Neural crest cell (in vitro differentiated cells): ENCODE measurements at places on chromosomes 2 and 18. TPM values are rescaled to one million over a fixed set of nuclear protein-coding genes. Genes with fewer than 3 reads are reported as not detected.

APOB gene
- 0.07 and 0.09 TPM in 2 replicates for total RNA-seq

OR6B2 gene
- not detected in 2 replicates for total RNA-seq

EIPR1 gene
- 33.0 and 34.9 TPM in 2 replicates for total RNA-seq

UGT1A10 gene
- total RNA-seq: not detected in 2 replicates

ASXL3 gene
- total RNA-seq: 14.5 and 18.2 TPM in 2 replicates

CFC1 gene
- not detected in 2 replicates for total RNA-seq

PRADC1 gene
- total RNA-seq: 11.4 and 11.7 TPM in 2 replicates

MYO7B gene
- 0.28 TPM in 1 of 2 replicates, not detected in the other for total RNA-seq

TMEM247 gene
- not detected in 2 replicates for total RNA-seq

TUBB8B gene
- total RNA-seq: not detected in 2 replicates

TET3 gene
- 30.2 and 30.3 TPM in 2 replicates for total RNA-seq

KCNG2 gene
- total RNA-seq: not detected in 2 replicates

TMEM178A gene
- total RNA-seq: 12.0 and 12.3 TPM in 2 replicates

UGT1A3 gene
- not detected in 2 replicates for total RNA-seq

STARD7 gene
- 178 and 186 TPM in 2 replicates for total RNA-seq

IGFBP5 gene
- total RNA-seq: 140 TPM in 2 replicates

ACYP2 gene
- total RNA-seq: 5.9 and 8.3 TPM in 2 replicates

SRD5A2 gene
- total RNA-seq: not detected in 2 replicates

PLEK gene
- not detected in 2 replicates for total RNA-seq

PID1 gene
- total RNA-seq: 0.34 and 0.91 TPM in 2 replicates
